Lower lobe of right lung (tissue), 2 donors: ENCODE measurements at places on chromosomes 3 and 15. TPM values are rescaled to one million over a fixed set of nuclear protein-coding genes. Genes with fewer than 3 reads are reported as not detected.

PGBD4 gene
- 1.5 TPM for total RNA-seq

KNL1 gene
- total RNA-seq: 1.5 TPM

SLC28A1 gene
- total RNA-seq: not detected

VEPH1 gene
- total RNA-seq: 116 TPM

MKRN3 gene
- total RNA-seq: 0.41 TPM

- no peak overlapping the region for H3K27ac ChIP-seq
- no peak overlapping the region for H3K4me3 ChIP-seq
- peaks cover 8% of the 10 kb centered on the region for H3K4me1 ChIP-seq
- H3K27me3 ChIP-seq: no peaks in the 10 kb centered on the region
- DNase-seq: no peak
Observed at GRCh38 chr15:63367390-63367789, 14.3 kb downstream of the CA12 start.

DNA sequence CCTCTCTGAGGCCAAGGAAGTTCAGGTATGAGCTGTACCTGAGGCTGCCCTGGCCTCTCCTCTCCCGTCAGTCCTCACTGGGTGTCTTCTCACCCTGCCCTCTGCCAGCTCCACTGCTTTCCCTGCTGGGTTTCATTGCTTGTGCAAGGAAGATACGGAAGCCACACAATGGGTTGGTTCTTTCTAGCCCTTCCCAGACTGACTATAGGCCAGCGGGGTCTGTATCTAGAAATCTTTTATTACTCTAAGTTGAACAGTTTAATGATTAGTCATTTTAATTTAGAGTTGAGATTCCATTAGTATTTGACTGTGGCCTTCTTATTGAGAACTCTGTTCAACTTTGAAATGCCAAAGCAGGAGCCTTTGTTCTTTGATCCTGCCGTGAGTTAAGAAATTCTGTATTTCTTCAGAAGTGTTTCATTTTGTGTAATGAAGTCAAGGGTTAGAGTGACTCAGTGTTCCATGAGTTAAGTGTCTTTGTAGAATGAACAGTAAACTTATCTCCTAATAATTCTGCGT lies 16.2 kb downstream of the C3orf62 start:
- peak overlapping the region; percentile 27 for H3K27ac ChIP-seq
- DNase-seq: no peak
- no peak overlapping the region for H3K4me3 ChIP-seq
- no peaks in the 10 kb centered on the region for H3K36me3 ChIP-seq
- no peaks in the 10 kb centered on the region for H3K27me3 ChIP-seq

- no peaks in the 10 kb centered on the region for H3K36me3 ChIP-seq
- no peak overlapping the region for H3K27ac ChIP-seq
- H3K4me1 ChIP-seq: peaks cover 9% of the 10 kb centered on the region
Observed at GRCh38 chr3:29307295-29307694, 26.4 kb downstream of the RBMS3 start.

GRCh38 chr3:111850537-111850936 lies 8.5 kb upstream of the PHLDB2 start:
- peaks cover 7% of the 10 kb centered on the region for H3K4me1 ChIP-seq
- no peaks in the 10 kb centered on the region for H3K27me3 ChIP-seq
- H3K4me3 ChIP-seq: no peak overlapping the region
- DNase-seq: no peak
- H3K36me3 ChIP-seq: no peaks in the 10 kb centered on the region
- H3K27ac ChIP-seq: no peak overlapping the region

GRCh38 chr15:31239409-31239808 lies 87.2 kb upstream of the KLF13 start:
- no peaks in the 10 kb centered on the region for H3K36me3 ChIP-seq
- H3K27ac ChIP-seq: no peak overlapping the region
- H3K4me3 ChIP-seq: no peak overlapping the region
- H3K4me1 ChIP-seq: peaks cover 21% of the 10 kb centered on the region

GRCh38 chr15:76245072-76245610 lies 66.1 kb downstream of the ETFA start:
- H3K4me3 ChIP-seq: no peak overlapping the region
- no peaks in the 10 kb centered on the region for H3K4me1 ChIP-seq
- H3K36me3 ChIP-seq: peaks cover 11% of the 10 kb centered on the region
- DNase-seq: no peak
- H3K27ac ChIP-seq: no peak overlapping the region

- H3K36me3 ChIP-seq: peaks cover 35% of the 10 kb centered on the region
- H3K4me1 ChIP-seq: peaks cover 26% of the 10 kb centered on the region
- H3K27me3 ChIP-seq: no peaks in the 10 kb centered on the region
- peak overlapping the region; percentile 98 for H3K27ac ChIP-seq
- H3K4me3 ChIP-seq: peak overlapping the region; percentile 98
- DNase-seq: peak; percentile 71
Observed at GRCh38 chr3:196941729-196942225, 551 bp downstream of the NCBP2 start.

- DNase-seq: no peak
- H3K4me3 ChIP-seq: no peak overlapping the region
- H3K27ac ChIP-seq: no peak overlapping the region
- no peaks in the 10 kb centered on the region for H3K27me3 ChIP-seq
- H3K4me1 ChIP-seq: no peaks in the 10 kb centered on the region
- no peaks in the 10 kb centered on the region for H3K36me3 ChIP-seq
Observed at GRCh38 chr3:148335612-148336011, 362.1 kb upstream of the AGTR1 start.
